Midbrain (tissue), 1 donor: ENCODE measurements at places on chromosomes 2 and 18.

- DNase-seq, result no peak
Measured at GRCh38 chr2:182854375-182855105, 11.9 kb downstream of the FRZB start.

DNA sequence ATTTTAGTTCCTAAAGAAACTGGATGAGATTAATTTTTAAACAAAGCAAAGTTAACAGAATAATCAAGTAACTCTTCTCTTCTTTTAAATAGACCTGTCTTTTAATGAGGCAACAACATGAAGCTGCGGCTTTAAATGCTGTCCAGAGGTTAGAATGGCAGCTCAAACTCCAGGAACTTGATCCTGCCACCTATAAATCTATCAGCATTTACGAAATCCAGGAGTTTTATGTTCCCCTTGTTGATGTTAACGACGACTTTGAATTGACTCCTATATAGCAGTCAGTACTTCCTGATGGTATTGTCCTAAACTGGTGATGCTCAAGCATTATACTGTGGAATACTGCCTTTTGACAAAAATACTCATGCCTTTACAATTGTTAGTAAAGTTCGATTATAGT is 53.7 kb upstream of the TWSG1 start:
- no peak for DNase-seq

DNA sequence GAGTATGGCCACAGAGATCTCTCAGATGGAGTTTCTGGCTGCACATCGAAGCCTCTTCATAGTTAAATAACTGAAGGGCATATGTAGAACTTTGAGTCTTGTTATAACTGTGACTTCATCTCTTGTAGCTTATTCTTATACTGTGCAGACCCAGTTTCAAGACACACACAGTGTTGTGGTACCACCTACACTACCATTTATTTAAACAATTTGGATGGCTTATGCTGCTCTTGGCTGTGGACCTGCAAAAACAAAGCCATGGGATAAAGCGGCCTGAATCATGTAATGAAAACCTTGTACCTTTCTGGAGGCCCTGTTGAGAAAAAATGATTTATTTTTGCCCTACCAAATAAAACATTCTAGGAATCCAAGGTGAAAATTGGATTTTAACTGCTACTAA is 262.8 kb upstream of the RASGRP3 start:
- DNase-seq, result no peak

GRCh38 chr2:1748176-1748740 is 3.9 kb upstream of the PXDN start:
- no peak for DNase-seq

DNA sequence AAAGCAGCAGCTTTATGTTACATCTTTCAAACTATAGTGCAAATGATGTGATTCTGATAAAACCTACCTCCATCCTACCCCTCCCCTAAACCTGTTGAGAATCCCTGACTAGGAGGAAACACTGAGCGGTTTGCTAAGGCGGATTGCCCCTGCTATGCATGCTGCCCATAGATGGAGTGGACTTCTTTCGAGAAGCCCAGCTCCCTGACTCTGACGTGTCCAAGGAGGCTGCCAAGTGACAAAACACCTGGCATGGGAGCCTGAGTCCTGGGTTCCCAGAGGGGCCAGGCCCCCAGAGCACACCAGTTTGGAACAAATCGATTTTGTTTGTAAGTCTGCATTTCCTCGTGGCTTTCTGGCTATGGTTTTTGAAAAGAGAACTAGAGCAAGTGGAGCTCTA is 1.4 kb upstream of the UXS1 start:
- no peak for DNase-seq

DNA sequence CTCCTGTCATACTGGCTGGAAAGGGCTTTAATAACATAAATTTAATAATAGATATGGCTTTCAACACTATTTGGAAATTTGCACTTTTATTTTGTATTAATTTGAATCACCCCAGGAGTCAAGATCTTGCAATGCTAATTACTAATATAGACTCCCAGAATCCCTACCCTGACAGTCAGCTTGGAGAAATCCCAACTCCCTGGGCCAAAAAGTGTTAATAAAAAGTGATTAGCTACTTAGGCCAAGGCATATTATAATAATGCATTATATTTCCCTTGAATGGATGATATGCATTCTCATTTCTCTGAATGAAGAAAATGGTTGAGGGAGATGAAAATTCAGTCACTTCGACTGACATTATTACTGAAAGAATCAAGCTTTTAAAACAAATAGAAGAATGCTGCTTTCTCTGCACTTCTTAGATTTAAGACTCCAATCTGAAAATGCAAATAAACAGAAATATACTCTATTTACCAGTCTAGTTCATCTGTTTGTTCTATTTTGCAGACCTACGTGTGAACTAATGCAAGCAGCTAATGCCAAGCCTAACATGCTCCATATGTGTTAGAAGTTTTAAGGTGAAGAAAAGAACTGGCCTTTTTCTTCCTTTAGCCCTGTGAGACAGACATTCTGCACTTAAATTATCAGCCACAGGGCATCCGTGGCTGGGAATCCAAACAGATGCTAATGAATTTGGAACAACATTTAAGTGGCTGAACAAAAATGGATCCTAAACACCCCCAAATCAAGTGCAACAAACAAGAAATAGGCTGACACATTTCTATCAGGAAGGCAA is 33.9 kb upstream of the INSIG2 start:
- no peak for DNase-seq

GRCh38 chr2:222289278-222290160 is 9.3 kb downstream of the PAX3 start:
- DNase-seq, result no peak
